Activated CD8-positive, alpha-beta memory T cell treated with anti-CD3 and anti-CD28 coated beads for 1 hour (primary cell): ENCODE measurements at places on chromosomes 13 and 19.

GRCh38 chr13:75129331-75129730 lies 352.6 kb downstream of the TBC1D4 start:
- DNase-seq = no peak

GRCh38 chr13:47303626-47304025 lies 406.8 kb upstream of the HTR2A start:
- DNase-seq = no peak

GRCh38 chr19:15443325-15443724 lies 6.4 kb downstream of the WIZ start:
- no peak for DNase-seq

GRCh38 chr13:59356607-59357006 lies 807.1 kb downstream of the DIAPH3 start:
- no peak for DNase-seq

GRCh38 chr19:33063753-33064457 lies 783 bp downstream of the RHPN2 start:
- no peak for DNase-seq

GRCh38 chr13:97344265-97345175 lies 89.4 kb upstream of the RAP2A start:
- DNase-seq = no peak

DNA sequence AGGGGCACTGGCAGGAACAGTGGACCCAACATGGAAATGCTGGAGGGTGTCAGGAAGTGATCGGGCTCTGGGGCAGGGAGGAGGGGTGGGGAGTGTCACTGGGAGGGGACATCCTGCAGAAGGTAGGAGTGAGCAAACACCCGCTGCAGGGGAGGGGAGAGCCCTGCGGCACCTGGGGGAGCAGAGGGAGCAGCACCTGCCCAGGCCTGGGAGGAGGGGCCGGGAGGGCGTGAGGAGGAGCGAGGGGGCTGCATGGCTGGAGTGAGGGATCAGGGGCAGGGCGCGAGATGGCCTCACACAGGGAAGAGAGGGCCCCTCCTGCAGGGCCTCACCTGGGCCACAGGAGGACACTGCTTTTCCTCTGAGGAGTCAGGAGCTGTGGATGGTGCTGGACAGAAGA lies 4.1 kb downstream of the KLK2 start:
- no peak for DNase-seq

DNA sequence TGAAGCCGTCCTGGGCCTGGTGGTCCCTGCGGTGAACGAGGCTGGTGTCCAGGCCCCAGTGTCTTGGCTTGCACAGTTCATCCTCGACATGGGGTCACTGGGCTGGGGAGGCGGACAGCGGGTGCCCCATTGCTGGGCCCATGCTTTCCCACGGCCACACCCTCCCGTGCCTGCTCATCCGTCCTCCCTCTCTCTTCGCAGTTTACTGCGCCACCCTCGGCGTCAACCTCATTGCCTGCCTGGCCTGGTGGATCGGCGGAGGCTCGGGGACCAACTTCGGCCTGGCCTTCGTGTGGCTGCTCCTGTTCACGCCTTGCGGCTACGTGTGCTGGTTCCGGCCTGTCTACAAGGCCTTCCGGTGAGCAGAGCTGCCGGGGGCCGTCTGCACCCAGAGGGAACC lies 12.7 kb downstream of the ADAT3 start:
- DNase-seq = no peak

DNA sequence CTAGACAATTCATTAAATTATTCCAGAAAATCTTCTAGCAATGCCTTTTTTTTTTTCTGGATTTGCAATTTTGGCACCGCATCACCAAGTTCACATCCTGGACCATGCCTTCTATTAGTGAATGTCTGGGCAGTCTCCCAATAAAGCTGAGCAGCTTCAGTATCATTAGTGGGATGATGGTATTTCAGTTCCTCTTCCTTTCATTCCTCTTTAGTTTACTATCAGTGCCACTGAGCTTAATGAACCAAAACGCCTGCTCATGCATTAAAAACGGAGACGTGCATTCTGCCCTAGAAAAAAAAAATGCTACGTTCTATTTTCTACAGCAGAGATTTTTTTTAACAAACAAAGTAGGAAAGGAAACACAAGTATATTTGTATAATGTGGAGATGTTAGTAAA lies 343.0 kb downstream of the PCDH9 start:
- no peak for DNase-seq

DNA sequence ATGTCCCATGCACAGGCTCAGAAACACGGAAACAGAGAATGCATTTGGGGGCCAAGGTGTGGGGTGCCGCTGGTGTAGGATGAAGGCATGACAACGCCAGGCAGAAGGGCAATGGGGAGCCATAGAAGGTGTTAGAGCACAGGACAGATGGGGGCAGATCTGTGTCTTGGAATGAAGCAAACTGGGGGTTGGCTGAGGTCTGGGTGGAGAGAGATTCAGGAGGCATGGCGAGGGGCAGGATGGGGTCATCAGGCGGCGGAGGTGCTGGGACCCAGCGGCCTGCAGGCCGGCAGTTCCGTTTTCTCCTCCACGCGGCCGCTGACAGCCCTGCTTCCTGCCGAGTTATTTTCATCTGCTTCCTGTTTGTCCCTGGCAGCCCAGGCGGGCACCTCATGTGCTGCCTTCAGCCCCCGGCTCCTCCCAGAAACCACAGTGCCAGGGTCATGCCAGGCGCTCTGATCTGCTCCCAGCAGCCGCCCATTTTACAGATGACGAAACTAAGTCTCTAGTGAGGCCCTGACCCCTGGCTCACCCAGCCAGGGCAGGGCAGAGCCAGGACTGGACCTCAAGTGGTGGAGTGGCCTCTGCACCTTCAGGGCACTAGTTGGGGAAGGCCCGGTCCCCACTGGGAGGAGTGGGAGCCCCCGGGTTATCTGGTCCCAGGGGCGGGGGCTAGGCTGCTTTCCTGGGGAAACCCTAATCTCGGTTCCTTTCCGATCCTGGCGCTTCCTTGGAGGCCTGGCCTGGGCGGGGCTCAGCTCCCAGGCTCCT lies 2.2 kb downstream of the ARHGAP45 start:
- DNase-seq = peak; percentile 55

- no peak for DNase-seq
Observed at GRCh38 chr13:34046457-34046856, 228.5 kb downstream of the RFC3 start.

GRCh38 chr13:59982631-59983382 lies 180.9 kb downstream of the DIAPH3 start:
- DNase-seq = no peak

- no peak for DNase-seq
Observed at GRCh38 chr13:57992416-57992815, 360.9 kb downstream of the PCDH17 start.

GRCh38 chr13:113589961-113590339 lies 5.4 kb downstream of the TFDP1 start:
- DNase-seq = no peak

DNA sequence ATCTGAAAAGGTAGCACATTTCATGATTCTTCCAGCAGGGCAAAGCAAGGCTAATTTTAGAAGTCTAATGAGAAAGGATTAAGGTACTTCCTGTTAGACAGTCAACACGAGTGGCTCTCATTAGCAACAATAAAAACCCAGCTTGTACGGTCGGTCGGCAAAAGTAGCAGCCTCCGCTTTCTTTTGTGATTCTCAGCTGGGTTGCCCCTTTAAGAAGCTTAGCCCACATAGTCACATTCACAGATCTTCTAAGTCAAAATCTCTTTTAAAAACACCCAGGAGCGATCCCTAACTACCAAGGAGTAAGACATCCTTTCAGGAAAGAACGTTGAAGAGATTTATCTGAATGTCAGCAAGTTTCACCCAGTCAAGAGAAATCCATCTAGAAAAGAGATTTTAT lies 684.8 kb downstream of the DIAPH3 start:
- DNase-seq = no peak

GRCh38 chr13:95641291-95642027 lies 3.0 kb downstream of the DZIP1 start:
- no peak for DNase-seq

- DNase-seq = no peak
Observed at GRCh38 chr19:1884719-1885334, 469 bp downstream of the ABHD17A start.

DNA sequence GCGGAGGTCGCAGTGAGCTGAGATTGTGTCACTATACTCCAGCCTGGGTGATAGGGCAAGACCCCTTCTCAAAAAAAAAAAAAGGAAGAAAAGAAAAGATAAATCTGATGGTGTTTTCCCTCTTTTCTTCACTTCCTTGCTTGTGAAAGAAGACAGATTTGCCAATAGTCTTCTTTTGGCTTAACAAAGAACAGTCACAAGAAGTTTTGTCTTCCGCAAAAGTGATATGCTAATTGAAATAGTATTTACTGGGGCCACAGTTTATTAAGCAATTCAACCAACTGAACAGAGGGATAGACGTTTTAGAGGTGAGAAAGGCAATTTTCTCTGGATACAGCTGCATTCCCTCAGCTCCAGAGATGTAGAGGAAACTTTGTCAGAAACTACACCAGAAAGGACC lies 22.9 kb upstream of the PLAUR start:
- DNase-seq = no peak

DNA sequence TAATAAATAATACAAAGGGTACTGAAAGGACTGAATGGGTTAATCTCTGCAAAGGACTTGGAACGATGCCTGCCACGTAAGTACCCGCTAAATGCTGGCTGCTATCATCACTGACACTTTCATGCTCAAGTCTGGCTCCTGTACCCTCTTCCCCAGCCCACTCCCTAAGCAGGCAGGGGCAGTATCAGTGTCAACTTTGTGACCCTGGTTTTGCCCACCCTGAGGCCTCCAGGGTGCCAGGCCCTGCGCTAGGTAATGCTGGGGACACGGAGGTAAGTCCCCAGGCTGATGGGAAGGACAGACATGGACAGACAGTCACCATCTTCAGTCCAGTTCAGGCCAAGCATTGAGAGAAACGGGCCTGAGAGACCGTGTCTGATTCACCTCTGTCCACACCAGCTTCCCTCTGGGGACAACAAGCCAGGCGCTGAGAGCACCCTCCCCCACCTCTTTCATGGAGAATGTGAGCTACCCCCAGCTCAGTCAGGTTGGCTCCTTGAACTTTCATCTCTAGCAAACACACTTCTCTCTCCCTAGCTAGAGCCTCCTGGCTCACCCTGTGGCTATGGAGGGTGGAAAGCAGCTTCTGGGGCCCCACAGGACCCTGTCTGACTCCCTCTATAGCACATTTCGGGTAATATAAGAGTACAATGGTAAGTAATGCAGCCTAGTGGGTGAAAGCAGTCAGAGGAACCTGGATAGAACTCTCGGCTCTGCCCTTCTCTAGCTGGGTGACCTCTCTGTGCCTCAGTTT lies 800 bp downstream of the ETFB start:
- DNase-seq = no peak

DNA sequence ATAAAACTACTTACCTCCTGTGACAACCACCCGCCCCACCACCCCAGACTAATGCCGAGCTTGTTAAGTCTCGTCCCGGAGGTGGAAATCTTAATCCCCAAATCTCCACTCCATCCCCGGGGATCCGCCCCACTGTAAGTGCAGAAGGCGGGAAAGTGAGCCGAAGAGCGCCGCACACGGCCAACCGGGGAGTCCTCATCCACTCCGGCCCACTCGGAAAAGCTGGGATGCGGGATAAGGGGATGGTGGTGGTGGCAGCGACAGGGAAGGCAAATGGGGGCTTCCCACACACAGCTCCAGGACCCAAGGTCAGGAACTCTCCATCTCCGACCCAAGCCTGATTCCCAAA lies 621 bp downstream of the FBL start:
- no peak for DNase-seq

DNA sequence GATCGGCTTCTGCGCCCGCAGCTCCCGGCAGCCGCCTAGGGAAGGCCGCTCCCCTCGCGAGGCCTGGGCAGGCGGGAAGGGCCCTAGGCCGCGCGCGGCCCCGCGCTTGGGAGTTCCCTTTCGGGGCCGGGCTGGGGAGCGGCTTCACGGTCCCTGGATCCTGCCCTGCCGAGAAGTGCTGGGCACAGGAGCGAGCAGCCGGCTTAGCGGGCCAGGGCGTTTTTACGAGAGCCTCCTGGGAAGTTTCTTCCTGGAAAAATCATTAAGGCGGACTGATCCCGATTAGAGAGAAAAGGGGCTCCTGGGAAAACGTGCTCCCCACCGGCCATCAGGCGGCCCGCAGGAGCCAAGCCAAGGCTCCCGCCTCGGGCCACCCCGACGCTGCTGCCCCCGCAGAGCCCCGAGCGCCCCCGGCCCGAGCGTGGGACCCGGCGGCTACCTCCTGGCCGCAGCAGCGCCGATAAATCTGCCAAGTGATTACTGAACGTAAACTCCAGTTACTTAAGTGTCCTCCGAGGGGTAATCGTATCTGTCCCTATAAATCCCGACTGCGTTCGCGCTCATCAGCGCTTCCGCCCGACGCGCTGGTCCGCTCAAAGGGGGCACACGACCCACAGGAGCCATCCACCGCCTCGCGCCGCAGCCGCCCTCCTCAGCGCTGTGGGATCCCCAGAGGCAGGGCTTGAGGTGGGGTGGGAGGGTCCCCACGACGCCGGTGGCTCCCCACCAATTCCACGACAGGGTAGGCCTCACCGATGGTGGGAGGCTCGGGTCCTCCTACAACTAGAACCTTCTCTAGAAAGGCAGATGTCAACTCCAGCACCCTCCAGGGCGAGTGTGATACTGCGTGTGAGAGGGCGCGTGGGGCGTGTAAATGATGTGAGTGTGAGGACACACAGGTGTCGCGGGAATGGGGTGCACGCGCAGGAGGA lies 2.8 kb downstream of the ZIC5 start:
- no peak for DNase-seq

DNA sequence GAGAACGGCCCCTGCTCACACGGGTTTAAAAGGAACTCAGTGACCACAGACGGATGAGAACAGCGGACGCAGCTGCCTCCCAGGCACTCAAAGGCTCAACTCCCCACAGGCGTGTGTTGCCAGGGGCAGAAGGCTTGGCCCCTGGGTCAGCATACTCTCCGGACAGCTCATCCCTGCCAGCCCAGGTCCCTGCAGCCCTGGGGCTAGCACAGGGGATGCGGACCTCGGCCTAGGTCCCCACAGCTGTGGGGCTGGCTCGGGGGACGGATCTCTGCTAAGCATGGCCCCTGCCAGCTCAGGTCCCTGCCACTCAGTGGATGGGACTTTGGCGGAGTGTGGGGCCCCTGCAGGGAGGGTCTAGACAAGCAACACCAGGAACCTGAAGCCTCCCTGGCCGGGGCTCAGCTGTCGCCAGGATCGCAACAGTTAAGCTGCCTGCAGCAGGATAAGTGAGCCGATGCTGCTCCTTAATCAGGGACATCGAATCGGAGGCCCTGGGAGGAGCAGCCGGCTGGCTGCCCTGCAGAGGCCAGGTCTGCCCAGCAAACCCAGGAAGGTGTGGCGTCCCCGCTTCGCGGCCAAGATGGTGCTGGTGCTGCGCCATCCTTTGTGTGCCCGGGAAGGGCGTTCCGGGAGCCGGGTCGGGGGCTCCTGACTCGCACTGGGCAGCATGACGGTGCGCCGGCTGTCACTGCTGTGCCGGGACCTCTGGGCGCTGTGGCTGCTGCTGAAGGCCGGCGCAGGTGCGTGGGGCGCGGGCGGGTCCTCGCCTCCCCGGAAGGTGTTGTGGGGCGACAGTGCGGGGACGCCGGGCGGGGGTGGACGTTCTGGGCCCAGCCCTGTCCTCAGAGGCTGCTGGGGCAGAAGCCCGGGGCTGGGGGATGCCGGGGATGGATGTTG lies 32.5 kb downstream of the MCF2L start:
- DNase-seq = no peak

GRCh38 chr13:23510979-23511735 lies 59.1 kb upstream of the TNFRSF19 start:
- no peak for DNase-seq
